ENCODE measurements at places on chromosomes 6 and 20. TPM values are rescaled to one million over a fixed set of nuclear protein-coding genes. Genes with fewer than 3 reads are reported as not detected.

Gene MEI4
- total RNA-seq: 0.24 TPM

Gene ASIP
- not detected for total RNA-seq

Gene MYMX
- not detected for total RNA-seq

Gene DNAH8
- not detected for total RNA-seq

Gene TRAM2
- 3.6 TPM for total RNA-seq

Gene DEFB114
- not detected for total RNA-seq

Gene PRR18
- total RNA-seq: not detected

Gene UNC5CL
- 0.43 TPM for total RNA-seq

Gene TRERF1
- total RNA-seq: 0.96 TPM

Gene SRMS
- total RNA-seq: not detected

Gene KHDC1
- total RNA-seq: 0.24 TPM

Gene PRICKLE4
- not detected for total RNA-seq

Gene FBXO30
- 6.0 TPM for total RNA-seq

Gene IRF4
- total RNA-seq: under 0.01 TPM

Gene RTN4IP1
- total RNA-seq: 6.8 TPM

Gene CRIP3
- not detected for total RNA-seq

Gene PKIB
- total RNA-seq: 9.2 TPM

Gene ACTL10
- 2.7 TPM for total RNA-seq

Gene TRIM31
- not detected for total RNA-seq

Gene RGS17
- total RNA-seq: 3.4 TPM

Gene RCAN2
- total RNA-seq: not detected

Gene FBXO9
- total RNA-seq: 27.7 TPM

Gene HLA-DPA1
- total RNA-seq: 4.5 TPM

Measured in tracheal epithelial cell (primary cell).